ENCODE measurements at places on chromosomes 16 and 17.

GRCh38 chr16:79257953-79258490 is 342.5 kb downstream of the MAF start:
- no peak for DNase-seq

DNA sequence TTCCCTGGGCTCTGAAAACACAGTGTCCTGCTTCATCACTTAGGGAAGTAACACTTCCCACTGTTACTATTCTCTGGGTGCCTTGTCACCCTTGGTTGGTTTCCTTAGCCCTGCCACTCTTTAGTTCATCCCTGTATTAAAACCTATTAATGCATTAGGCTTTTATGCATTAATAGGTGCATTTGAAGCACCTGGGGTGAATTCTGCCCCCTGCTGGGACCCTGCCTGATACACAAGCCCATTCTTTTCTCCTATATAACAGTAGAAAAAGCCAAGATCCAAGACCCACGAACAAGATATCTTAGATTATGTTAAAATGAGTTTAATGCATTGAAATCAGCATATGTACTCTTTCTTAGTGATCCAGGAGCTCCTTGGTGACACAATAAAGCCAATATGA is 235.7 kb downstream of the PMP22 start:
- DNase-seq, result no peak

GRCh38 chr16:29806099-29806579 is at the start of gene MAZ:
MAZ (plus strand) TSS chr16:29806529; CDS start chr16:29806702, 173 bp downstream.
- DNase-seq, result no peak

DNA sequence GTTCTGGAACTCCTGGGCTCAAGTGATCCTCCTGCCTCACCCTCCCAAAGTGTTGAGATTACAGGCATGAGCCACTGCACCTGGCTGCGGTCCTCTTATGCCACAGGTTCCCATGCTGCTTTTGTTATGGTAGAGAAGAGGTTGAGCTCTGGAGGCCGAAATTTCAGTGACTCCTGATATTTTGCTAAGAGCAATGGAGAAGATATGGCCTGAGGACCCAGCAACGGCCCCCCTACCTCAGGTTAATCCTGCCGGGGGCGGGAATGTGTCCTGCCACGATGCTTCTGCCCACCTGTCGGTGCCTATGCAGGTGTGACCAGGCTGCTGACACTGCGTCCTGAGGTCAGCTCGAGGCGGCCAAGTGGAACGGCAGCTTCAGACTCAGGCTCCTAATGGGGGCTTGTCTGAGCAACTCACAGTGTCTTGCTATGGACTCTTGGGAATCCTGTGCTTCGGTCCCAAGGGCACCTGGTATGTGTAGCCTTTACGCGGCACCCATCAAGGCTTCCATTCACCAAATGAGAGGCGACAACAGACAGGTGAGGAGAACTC is 7.6 kb upstream of the SEC14L1 start:
- no peak for DNase-seq

DNA sequence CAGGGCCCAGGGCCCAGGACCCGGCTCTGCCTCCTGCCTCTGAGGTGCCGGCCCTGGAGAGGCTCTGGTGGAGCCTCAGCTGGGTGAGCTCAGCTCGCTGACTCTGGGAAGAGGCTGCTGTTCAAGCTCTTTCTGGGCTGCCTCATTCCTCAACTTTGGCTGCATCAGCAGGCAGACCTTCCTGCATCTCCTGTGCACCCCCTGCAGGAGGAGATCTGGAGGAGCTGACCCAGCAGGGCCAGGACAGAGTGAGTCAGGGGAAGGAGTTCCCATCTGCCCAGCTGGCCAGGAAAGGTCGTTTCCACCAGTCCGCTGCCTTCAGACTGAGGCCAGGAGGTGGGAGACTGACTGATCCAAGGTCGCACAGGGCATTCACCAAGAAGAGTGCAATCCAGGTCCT is 10.7 kb downstream of the CRHR1 start:
- DNase-seq, result no peak

- no peak for DNase-seq
Measured at GRCh38 chr17:50176559-50177357, 11.0 kb downstream of the SGCA start.

Data from stimulated activated CD4-positive, alpha-beta T cell treated with anti-CD3 and anti-CD28 coated beads, Interleukin-1b, Interleukin-23, amount 100 ng/mL, for 1 hour (primary cell).